Activated CD4-positive, alpha-beta T cell treated with anti-CD3 and anti-CD28 coated beads for 36 hours (primary cell): ENCODE measurements at places on chromosomes 2 and 18.

- H3K27me3 ChIP-seq: peaks cover 6% of the 10 kb centered on the region
- H3K36me3 ChIP-seq: peaks cover 3% of the 10 kb centered on the region
- no peak for DNase-seq
- peak overlapping the region; percentile 78 for H3K4me3 ChIP-seq
- peak overlapping the region; percentile 83 for H3K27ac ChIP-seq
- peaks cover 25% of the 10 kb centered on the region for H3K4me1 ChIP-seq
Measured at GRCh38 chr2:96866986-96867755, 2.7 kb downstream of the SEMA4C start.

DNA sequence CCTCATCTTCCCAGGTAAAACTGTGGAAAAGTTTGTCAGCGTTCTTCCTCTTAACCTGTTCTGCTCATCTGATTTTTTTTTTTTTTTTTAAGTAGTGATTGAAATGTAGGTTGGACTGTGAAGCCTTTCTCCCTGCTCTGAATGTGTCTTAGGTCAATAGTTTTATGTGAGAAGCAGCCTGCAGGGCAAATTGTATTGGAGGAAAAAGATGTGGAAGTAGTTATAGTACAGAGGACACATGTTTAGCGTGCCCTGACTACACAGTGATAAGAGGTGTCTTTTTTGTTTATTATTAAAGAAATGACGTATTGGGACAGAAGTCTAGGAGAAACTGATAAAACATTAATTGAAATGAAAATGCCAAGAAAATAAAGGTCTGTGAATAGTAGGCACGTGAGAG is 1.5 kb downstream of the MTA3 start:
- H3K36me3 ChIP-seq: peaks cover 20% of the 10 kb centered on the region
- H3K27me3 ChIP-seq: no peaks in the 10 kb centered on the region
- H3K27ac ChIP-seq: peak overlapping the region; percentile 91
- no peak for DNase-seq

DNA sequence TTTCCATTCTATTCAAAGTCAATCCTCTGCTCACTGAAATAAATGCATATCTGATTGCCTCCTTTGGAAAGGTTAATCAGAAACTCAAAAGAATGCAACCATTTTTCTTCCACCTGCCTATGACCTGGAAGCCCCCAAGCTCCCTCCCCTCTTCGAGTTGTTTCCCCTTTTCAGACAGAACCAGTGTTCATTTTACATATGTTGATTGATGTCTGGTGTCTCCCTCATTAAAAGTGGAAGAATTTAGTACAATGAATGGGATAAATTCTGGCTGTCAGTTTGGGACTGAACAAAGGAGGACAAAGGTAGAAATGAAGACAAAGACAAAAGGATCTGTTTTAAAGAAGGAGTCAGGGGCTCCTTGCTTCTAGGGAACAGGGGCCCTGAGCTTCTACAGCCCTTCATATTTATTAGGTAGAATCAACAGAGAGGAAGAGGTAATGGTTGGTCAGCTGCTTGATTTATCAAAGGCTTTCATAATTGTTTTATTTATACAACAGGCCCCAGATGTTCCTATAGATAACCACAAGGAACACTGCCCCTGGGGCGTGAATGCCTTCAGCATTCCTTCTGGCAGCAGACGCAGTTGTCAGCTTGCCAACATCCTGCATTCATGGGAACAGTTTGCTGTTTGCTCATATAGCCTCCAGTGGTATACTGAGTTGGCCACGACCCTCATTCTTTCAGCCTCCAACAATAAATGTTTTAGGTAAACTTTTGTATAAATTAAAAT is 949.8 kb upstream of the LRATD1 start:
- no peak overlapping the region for H3K27ac ChIP-seq
- DNase-seq: no peak
- H3K36me3 ChIP-seq: no peaks in the 10 kb centered on the region
- H3K27me3 ChIP-seq: no peaks in the 10 kb centered on the region
- no peaks in the 10 kb centered on the region for H3K4me1 ChIP-seq

- H3K36me3 ChIP-seq: no peaks in the 10 kb centered on the region
- no peaks in the 10 kb centered on the region for H3K4me1 ChIP-seq
Measured at GRCh38 chr2:88281302-88282217, 111.4 kb downstream of the THNSL2 start.

DNA sequence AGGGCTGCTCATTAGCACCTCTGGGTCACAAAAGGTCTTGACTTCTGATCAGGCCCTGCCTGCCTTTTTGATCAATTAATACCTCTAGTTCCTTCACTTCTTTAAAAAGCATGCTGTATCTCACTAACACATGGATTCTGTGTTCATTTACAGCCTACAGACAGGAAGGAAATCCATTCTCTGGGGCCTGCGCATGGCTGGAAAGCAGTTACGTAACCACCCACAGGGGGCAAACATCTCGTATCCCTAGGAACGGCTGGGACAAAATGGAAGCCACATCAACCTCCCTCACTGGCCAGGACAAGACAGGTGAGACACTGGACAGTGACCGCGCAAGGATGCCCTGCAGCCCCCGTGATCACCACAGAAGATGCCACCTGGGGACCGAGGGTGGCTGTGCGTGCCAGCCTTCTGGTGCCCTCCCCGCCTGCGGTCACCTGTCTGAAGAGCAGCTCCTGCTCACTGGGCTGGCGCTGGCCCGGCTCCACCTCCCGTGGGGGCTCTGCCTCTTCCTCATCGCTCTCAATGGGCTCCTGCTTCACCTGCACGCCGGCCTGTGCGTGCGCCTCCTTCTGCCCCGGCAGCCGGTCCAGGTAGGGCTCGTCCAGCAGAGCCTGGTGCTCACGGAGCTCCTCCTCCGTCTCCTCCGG is 266.9 kb downstream of the TWIST2 start:
- no peak overlapping the region for H3K27ac ChIP-seq
- H3K4me1 ChIP-seq: peaks cover 16% of the 10 kb centered on the region
- H3K36me3 ChIP-seq: peaks cover 6% of the 10 kb centered on the region
- no peaks in the 10 kb centered on the region for H3K27me3 ChIP-seq
- no peak overlapping the region for H3K4me3 ChIP-seq

GRCh38 chr2:209977386-209978239 is 24.8 kb upstream of the RPE start:
- H3K36me3 ChIP-seq: no peaks in the 10 kb centered on the region
- H3K4me1 ChIP-seq: no peaks in the 10 kb centered on the region
- DNase-seq: no peak
- H3K4me3 ChIP-seq: no peak overlapping the region

GRCh38 chr2:230234122-230234722 is 8.7 kb downstream of the SP140 start:
- H3K36me3 ChIP-seq: peaks cover 67% of the 10 kb centered on the region
- no peaks in the 10 kb centered on the region for H3K27me3 ChIP-seq
- H3K4me3 ChIP-seq: no peak overlapping the region

GRCh38 chr2:113236367-113237159 is 42.2 kb downstream of the PAX8 start:
- H3K27ac ChIP-seq: no peak overlapping the region
- DNase-seq: no peak
- H3K27me3 ChIP-seq: no peaks in the 10 kb centered on the region

- H3K4me1 ChIP-seq: no peaks in the 10 kb centered on the region
- H3K27me3 ChIP-seq: peaks cover 3% of the 10 kb centered on the region
- no peak overlapping the region for H3K4me3 ChIP-seq
- no peaks in the 10 kb centered on the region for H3K36me3 ChIP-seq
Measured at GRCh38 chr2:1826226-1826905, 82.1 kb upstream of the PXDN start.

DNA sequence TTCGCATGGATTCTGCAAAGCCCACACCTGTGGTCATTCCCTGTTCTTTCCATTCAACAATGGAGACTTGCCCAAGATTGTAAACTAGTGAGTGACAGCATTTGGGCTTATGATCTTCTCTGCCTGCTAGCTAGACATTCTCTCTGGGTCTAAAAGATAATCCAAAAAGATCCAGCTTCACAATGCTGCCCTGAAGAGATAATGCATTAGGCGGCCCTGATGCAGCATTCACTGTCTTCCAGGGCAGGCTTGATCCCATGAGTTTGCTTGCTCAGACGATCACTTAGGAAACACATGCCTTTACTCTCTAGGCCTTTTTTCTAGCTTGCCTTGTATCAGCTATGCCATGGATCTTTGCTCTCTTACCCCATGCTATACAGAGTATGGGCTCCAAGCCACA is 196.1 kb downstream of the SETBP1 start:
- H3K27me3 ChIP-seq: peaks cover 5% of the 10 kb centered on the region
- no peaks in the 10 kb centered on the region for H3K36me3 ChIP-seq
- no peak overlapping the region for H3K27ac ChIP-seq
- no peak overlapping the region for H3K4me3 ChIP-seq

DNA sequence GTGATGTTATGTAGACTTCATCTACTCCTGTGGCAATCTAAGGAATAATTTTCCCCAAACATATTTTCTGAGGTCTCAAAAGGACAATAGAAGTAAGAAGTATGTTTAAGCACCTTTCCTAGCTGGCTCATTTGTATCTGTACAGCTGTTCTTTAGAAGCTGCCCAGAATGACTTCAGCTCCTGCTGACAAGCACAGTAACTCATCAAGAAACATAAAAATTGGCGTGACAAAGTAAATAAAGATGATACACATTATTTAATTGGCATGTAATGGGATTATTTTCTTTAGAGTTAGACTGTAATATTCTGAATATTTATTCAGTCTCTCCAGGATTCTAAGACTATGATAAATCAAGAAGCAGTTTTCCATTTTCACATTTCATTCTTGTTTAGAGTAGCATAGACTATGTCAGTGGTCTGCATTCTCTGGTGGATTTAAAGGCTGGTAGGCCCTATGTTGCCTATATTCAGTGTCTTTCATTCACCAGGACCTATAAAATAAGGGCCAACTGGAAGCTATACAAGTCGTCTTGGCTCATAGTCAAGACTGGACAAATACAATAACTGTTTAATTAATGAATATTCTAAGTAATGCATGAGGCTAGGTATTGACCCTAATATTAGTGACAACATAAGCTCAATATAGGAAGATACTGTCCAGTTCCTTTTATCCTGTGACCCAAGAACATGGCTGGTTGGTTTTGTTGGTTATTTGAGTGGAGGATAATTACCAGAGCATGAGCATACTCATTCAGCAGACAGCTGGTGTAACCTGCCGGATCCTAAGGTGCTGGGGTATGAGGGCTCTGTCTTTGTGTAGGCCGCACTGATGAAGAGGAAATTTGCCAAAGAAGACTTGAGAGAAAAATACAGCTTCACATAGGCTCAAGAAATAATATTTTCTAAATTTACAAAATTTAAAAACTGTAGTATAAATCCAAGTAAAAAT is 107.0 kb downstream of the PDE1A start:
- H3K27me3 ChIP-seq: no peaks in the 10 kb centered on the region
- no peak for DNase-seq
- no peaks in the 10 kb centered on the region for H3K4me1 ChIP-seq
- H3K4me3 ChIP-seq: no peak overlapping the region

GRCh38 chr2:156852210-156852609 is 405.3 kb upstream of the GALNT5 start:
- H3K4me3 ChIP-seq: no peak overlapping the region
- H3K27ac ChIP-seq: no peak overlapping the region
- no peaks in the 10 kb centered on the region for H3K36me3 ChIP-seq
- DNase-seq: no peak
- H3K4me1 ChIP-seq: no peaks in the 10 kb centered on the region

GRCh38 chr2:10078704-10079265 is 1.4 kb downstream of the CYS1 start:
- H3K4me3 ChIP-seq: peak overlapping the region; percentile 42
- H3K27me3 ChIP-seq: peaks cover 71% of the 10 kb centered on the region
- no peaks in the 10 kb centered on the region for H3K36me3 ChIP-seq
- no peak for DNase-seq

GRCh38 chr18:6607343-6607742 is 122.2 kb upstream of the ARHGAP28 start:
- no peak overlapping the region for H3K4me3 ChIP-seq
- no peak overlapping the region for H3K27ac ChIP-seq
- no peaks in the 10 kb centered on the region for H3K36me3 ChIP-seq
- no peaks in the 10 kb centered on the region for H3K4me1 ChIP-seq
